ENCODE measurements at places on chromosomes 4 and X.

DNA sequence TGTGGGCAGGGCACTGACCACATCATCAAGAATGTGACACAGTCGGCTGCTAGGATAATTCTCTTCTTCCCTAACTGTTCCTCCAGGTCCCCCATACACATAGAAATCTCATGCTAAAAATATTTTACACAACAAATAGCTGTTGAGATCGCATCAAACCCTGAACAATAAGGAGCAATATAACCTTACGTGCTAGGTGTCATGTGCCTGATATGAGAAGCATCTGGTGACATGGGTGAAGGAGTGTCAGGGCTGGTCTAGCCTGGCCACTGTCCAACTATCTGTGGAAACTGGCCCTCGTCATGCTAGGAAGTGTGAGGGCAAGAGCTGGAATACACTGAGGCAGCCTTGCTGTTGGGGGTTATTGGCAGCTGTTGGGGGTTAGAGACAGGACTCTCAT is 167.3 kb upstream of the PGRMC2 start:
- no peak for DNase-seq

DNA sequence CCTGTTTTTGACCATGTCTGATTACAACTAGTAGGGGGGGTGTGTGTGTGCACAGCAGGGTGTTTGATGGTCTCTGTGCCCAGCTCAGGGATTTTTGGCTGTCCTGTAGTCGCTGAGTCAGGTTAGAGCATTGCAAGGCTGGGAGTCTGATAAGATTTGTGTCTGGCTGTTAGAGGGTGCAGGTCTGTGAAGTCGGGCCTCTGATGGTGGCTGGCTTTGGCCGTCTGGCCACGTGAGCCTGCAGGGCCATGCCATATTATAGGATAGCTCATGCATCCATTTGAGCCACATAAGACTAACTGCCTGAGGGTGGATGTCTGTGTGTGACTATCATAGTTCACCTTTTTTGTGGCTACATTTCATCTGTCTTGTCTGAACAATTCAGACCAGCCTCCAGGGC is 4.9 kb downstream of the PORCN start:
- DNase-seq: no peak

- no peak for DNase-seq
These were observed 101.4 kb upstream of the RAB40AL start for GRCh38 chrX:102835504-102836146.

DNA sequence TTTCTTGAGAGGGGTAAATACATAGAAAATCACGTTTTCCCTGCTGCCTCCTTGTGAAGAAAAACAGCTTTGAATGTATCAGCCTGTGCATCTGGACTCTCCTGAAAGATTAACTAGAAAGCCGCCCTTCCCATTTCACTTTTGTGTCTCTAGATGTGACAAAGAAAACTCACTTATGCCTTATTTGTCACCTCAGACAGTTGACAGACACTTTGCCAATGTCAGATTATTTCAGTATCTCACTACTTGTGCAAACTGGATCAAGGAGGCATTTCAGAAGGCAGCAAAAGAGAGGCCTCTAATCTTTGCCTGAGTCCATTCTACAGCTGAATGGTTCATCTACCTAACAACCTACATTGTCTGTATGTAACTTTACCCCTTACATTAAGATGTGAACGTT is 754.9 kb downstream of the RPA4 start:
- no peak for DNase-seq

DNA sequence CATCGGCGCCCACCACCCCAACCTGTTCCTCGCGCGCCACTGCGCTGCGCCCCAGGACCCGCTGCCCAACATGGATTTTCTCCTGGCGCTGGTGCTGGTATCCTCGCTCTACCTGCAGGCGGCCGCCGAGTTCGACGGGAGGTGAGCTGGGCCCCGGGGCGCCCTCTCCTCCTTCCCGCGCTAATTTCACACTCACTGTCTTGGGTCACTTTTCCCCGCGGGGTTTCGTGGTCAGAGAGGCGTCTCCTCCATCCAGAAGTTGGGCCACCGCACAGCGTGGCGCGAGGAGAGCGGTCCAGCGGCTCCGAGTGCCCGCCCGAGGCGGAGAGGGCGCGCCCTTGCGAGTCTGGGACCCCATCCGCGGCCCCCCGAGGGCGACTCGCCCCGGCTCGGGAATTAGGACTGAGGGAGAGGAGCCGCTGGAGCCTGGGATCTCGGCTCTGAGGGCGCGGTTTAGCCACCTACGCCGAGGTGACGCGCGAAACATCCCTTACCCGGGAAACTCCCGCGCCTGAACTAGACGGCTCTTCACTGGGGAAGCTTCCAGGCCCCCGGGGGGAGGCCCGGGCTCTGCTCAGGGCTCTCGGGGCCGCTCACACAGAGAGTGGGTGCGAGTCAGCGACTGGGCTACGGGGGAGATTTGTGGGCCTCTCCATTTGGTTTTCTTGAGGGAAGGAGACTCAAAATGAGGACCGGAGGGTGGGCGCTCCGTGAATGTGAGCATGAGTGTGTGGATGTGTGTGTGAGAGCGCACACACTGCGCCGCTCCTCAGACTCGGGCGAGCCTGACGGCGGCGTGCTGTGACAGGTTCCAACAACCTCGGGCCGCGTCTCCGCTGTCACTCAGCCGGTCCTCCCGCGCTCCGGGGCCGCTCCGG is 551 bp downstream of the NPNT start:
- DNase-seq: no peak

DNA sequence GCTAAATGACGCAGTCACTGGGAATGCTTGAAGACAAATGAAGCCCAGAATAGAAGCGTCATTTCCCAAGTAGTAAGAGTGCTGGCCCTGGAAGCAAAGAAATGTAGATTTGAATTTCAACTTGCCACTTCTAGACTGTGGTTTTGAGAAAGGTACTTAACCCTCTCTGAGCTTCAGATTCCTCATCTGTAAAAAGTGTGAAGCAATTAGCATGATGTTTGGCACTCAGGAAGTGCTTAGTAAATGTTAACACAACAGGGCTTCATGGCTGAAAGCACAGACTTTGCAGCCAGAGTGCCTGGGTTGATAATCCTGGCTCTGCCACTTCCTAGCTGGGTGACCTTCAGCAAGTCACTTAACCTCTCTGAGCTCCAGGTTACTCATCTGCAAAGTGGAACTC is 147.4 kb upstream of the RPS6KA3 start:
- no peak for DNase-seq

DNA sequence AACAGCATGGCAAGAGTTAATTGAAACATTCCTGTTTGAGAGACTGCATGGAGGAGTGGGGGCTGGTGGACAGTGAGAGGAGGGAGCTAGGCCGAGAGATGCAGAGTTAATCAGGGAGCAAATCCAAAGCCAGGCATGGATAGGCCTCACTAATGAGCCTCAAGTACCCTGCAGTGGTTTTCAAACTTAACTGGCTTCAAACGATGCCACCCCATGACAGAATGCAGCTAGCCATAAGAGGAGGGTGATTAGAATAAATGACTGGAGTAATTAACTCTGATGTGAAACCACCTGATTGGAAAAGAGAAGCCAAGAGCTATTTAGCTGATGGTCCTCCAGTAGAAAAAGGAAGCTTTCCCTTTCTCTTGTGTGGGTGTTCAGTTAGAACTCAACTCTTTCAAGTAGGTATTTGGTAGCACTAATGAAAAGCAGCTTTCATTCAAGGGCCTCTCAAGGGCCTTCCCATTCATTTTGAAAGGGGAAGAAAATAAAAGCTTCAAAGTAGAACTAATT is 215.4 kb upstream of the MAB21L2 start:
- DNase-seq: no peak

DNA sequence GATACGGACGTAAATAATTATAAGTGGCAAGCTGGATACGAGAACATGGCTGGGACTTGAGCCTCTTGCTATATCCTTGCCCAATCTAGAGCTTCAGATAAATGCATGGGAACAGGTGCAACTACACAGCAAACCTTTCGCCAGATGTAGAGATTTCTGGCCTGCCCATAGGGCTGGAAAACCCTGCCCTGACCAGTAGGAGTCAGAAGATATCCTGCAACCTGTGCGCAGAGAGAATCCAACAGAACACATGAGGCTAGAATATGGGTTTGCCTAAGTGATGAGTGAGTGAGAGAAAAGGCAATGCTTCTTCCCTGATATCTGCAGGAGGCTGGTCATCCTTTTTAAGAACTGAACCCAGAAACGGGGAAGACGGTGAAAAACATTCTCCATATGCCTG is 805.3 kb upstream of the TENM3 start:
- no peak for DNase-seq

- DNase-seq: no peak
These were observed 4.4 kb downstream of the SOX3 start for GRCh38 chrX:140500441-140500840.

- no peak for DNase-seq
These were observed 10.1 kb upstream of the GSX2 start for GRCh38 chr4:54089875-54090274.

DNA sequence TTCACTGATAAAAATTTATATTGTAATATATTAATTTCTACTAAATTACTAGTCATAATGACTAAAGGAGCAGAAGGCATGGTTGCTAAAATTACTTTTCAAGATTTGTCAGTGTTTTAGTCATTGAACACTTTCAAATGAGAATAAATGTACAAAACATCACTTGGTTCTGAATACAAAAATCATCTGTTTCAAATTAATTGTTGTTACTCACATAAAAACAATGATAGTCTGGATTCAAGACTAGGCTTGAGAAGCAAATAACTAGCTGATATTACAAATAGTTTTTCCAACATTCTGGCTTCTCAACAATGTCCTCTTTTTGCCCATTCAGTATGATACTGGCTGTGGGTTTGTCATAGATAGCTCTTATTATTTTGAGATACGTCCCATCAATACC is 112.5 kb downstream of the ANAPC10 start:
- DNase-seq: no peak

GRCh38 chr4:141309874-141310273 is 89.2 kb downstream of the ZNF330 start:
- no peak for DNase-seq

DNA sequence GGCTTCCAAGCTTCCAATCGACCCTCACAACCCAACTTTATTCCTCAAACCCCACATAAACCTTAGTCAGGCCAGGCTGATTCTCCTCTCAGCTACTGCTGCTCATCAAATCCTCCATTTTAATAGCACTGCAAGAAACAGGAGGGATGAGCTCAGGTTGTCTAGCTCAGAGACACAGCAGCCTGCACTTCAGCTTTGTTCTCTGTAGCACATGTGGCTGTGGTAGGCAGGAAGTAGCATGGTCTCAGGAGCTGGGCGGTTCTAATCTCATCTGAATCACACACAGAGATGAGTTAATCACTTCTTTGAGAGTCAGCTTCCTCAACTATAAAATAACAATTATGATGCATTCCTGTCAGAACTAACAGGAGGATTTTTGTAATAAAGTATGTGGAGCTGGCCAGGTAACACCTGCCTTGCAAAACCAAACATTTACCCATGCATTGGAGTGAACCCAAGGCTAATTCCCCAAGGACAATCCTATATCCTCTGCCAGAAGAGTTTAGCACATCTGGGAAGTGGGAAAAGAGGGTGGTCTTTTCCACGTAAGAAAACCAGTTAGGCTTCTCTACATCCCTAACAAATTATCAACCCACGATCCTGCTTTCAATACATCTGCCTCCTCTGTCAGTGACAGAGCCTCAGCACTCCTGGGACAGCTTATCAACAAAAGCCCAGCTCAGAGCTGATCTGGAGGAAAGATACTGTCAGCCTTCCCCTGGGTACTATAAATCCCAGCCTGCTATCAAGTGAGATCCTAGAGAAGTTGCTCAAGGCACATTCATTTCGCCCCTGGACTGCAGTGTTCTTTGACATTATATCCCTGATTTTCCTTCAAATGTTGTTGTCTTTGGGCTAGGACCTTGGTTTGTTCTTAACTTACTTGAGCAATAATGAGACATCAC is 32.8 kb downstream of the ELOVL6 start:
- peak; percentile 18 for DNase-seq

- no peak for DNase-seq
These were observed 72.8 kb downstream of the PPA2 start for GRCh38 chr4:105400901-105401677.

DNA sequence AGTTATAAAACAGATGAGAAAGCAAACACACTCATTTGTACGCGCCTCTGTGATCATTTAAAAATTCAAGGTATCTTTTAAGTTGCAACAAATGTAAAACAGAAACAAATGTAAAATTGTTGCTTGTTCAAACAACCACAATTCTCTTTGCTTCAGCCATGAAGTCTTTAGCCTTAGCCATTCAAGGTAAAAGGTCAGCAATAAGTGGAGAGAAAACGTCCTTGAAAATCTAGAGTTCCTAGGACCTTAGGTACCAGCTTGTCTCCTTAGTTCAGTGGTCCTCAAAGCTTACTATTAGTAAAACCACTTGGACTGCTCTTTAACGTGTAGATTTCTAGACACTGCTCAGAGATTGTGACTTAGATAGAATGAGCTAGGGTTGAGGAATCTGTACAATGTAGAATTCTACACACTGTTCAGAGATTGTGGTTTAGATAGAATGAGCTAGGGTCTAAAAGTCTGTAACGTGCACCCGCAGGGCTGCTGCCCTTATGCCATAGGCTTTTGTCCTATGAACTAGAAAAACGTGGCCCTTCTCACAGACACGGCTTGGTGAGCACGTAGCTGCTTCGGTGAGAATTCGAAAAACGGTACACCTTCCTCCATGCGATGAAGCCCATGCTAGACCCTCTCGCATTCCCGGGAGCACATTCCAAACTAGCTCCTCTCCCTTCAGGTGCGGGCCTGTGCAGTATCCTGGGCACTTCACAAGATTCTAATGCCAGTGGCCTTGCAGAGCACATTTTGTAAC is 1.7 kb downstream of the PLAC8 start:
- DNase-seq: no peak

GRCh38 chrX:105894721-105895120 is 72.4 kb downstream of the NRK start:
- no peak for DNase-seq

GRCh38 chrX:148282504-148282903 is 217.9 kb upstream of the AFF2 start:
- no peak for DNase-seq

GRCh38 chr4:127558489-127559407 is 74.0 kb upstream of the INTU start:
- DNase-seq: no peak

GRCh38 chr4:122313006-122313646 is 65.7 kb upstream of the ADAD1 start:
- DNase-seq: no peak

DNA sequence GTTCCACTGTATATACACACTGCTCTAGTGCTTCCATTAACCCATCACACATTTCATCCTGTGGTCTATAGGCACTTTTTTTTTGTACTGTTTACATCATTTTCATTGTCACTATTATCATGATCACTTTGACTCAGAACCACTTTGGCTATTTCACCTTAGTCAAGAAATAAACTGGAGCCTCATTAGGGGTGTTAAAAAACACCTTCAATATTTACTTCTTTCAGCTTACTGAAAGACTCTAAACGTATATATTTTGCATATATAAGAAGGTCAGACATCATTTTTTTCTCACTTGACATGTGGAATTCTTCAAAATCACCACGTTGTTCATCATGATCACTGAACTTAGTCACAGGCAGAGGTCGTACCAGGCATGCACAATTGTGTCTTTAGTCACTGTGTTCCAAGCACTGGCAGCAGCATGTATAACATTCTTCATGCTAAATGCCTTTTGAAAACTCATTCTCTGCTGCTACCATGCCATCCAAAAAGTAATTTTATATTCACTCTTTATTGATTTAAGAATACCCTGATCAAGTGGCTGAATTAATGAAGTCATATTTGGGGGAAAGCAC is 229.2 kb upstream of the ARSJ start:
- DNase-seq: no peak

All from stimulated activated CD4-positive, alpha-beta T cell treated with anti-CD3 and anti-CD28 coated beads, Interleukin-4, amount 100 ng/mL, for 48 hours (primary cell).